ENCODE measurements at places on chromosomes 5 and 9.

DNA sequence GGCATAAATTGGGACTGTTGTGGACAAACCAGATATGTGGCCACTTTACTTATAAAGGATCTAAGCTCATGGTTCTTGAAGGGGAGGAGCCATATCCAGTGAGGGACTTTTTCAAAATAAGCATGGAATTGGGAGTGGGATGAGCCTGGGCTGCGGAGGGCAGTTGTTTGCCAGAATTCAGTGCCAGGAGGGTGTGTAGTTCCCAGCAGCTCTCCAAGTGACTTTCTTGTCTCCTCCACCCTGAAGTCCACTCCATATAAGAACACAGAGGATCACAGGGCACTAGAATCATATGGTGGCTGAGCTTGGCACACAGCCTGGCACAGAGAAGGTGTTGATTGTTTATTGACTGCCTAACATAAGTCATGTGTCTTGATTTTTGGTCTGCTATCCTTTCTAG is 121.1 kb downstream of the CAVIN4 start:
- no peak for DNase-seq

DNA sequence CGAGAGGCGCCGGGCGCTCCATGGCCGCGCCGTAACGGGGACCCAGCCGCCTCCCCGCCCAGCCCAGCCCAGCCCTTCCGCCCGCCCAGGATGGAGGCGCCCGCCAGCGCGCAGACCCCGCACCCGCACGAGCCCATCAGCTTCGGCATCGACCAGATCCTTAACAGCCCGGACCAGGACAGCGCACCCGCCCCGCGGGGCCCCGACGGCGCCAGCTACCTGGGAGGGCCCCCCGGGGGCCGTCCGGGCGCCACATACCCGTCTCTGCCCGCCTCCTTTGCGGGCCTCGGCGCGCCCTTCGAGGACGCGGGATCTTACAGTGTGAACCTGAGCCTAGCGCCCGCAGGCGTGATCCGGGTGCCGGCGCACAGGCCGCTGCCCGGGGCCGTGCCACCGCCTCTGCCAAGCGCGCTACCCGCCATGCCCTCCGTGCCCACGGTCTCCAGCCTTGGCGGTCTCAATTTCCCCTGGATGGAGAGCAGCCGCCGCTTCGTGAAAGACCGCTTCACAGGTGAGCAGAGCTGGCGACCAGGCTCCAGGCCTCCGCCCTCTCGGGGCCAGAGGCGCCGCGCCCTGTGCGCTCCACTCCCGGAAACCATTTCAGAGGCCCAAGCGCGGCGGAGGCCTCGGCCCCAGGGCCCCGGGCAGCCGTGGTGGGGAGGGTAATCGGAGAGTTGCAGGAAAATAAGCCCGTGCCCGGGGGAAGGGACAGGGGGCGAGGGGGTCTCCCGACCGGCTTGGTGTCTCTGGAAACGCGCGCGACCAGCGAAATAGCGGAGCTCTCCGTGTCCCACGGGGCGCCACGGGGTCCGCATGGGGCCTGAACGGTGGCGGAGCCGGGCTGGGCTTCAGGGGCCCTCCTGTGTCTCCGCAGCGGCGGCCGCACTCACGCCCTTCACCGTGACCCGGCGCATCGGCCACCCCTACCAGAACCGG is 496 bp downstream of the TLX3 start:
- no peak for DNase-seq

- DNase-seq = no peak
These were observed 404 bp upstream of the AFAP1L1 start for GRCh38 chr5:149271195-149271715.

- no peak for DNase-seq
These were observed 215.0 kb downstream of the SEMA6A start for GRCh38 chr5:116359592-116359991.

DNA sequence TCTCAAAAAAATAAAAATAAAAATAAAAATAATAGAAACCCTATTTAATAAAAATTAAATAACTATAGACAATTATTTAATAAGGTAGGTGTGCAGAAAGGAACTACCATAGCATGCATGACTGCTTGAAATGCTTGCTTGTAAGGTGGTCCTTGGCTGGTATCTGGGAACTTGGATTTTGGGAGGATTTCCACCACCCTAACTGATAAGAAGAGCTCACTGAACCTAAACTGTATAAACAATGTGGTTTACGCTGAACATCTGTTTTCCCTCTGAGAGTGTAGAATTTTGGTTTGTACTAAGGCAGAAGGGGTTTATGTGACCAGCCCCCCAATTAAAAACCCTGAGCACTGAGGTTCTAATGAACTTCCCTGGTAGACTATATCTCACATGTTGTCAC is 31.2 kb downstream of the CPLANE1 start:
- no peak for DNase-seq

DNA sequence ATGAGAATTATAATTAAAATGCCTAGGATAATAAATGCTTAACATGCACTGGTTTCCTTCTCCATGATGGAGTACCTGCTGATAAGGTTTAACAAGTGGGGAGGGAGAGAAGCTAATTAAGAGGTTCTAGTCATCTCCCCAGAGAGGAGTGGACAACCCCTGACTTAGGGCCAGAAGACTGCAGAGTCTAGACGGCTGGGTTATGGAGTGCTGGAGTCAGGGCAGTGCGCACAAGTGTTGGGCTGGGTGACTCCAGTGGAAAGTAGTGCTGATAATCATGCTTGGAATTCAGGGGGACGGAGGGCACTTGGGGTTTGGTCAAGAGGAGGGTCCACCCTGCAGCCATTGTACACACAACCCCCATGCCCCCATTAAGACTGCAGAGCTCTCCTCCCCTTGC is 32.8 kb upstream of the TGFBI start:
- DNase-seq = no peak

- no peak for DNase-seq
These were observed 12.4 kb downstream of the SPOCK1 start for GRCh38 chr5:137486707-137487106.

GRCh38 chr5:68652534-68652965 is 437.0 kb downstream of the PIK3R1 start:
- no peak for DNase-seq

- no peak for DNase-seq
These were observed 3.1 kb upstream of the HRH2 start for GRCh38 chr5:175654807-175655206.

- peak; percentile 3 for DNase-seq
These were observed 188.0 kb upstream of the KLF9 start for GRCh38 chr9:70602321-70603019.

DNA sequence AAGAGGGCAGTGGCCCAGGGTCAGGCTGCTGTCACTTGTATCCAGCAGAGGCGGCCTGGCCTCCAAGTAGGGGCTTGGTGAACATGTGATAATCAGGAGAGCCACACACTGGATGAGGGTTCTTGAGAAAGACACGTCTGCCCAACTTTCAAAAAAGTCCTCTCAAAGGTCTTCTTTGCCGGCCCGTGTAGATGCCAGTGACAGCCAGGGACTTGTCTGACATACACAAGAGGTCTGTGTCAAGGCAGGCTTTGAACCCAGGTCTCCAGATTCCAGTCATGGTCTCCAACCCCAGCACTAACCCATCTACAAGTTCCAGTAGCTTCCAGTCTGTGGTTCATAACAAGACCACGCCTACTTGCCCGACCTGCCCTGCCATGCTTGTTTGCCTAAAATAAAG is 7.9 kb upstream of the AMBP start:
- DNase-seq = no peak

- DNase-seq = no peak
These were observed 106.5 kb upstream of the IZUMO3 start for GRCh38 chr9:24652181-24652580.

DNA sequence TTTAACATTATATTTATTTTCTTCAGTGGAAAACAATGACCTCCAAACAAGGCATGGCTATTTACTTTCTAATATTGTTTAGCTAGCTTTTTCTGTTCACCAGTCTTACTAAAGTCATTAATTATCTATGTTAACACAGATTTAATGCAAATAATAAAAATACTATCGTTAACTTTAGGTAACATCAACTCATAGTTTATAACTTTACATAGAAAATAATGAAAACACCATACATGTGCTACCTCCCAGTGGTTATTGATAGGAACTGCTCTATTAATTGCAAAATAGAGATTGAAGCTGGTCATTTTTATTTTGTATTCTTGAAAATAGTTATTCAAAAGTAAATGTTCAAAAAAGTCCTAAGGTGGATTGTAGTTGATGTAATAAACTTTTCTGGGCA is 78.3 kb upstream of the HCN1 start:
- DNase-seq = no peak

- DNase-seq = no peak
These were observed 118.5 kb downstream of the UGCG start for GRCh38 chr9:112015149-112015548.

Data from T follicular helper cell (primary cell).